ENCODE measurements at places on chromosomes 4 and X.

DNA sequence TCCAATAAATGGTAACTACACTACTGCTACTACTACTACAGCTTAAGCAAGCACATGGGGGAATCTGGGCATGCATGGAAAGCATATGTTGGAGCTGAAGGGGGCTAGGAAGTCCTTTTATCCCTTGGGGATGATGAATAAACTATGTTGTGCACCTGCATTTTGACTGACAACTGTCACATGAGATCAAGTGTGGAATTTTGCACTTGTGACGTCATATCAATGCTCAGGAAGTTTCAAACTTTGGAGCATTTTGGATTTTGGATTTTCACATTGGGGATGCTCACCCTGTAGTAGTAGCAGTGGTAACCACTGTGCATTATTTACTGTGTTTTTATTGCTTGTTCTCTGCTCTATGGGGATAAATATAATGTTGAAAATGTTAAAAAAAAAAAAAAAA lies 100.5 kb upstream of the SMAD1 start:
- DNase-seq, result no peak

DNA sequence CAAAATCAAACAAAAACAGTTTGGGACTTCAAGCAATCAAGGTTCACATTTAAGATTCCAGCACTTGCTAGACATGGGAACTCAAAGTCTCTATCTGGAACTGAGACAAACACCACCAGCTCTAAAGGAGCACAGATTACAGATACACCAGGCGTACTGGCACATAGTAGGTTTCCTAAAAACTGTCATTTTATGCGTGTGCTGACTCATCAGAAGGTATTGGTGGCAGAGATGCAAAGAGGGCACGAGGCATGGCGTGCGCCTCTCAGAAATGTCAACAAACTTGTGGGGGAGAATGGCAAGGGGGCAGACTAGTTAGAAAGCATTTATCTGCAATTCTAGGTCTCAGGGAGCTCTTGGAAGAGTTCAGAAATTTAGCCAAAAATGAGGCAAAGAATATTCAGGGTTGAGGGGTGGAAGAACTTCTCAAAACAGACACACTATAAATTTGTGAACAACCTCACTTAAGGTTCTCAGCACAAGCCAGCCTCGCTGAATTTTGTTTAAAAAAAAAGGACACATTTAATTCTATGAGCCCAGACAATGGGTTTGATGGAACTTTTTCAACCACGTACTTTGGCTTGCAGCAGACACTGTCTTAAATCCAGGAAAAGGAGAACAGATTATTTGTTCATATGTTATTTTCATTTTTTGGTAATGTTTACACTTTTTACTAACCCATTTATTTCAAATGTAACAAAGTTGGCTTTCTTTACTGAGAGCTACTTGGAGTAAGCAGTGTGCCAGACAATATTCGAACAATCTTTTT lies 100.0 kb downstream of the SHISA3 start:
- DNase-seq, result no peak

DNA sequence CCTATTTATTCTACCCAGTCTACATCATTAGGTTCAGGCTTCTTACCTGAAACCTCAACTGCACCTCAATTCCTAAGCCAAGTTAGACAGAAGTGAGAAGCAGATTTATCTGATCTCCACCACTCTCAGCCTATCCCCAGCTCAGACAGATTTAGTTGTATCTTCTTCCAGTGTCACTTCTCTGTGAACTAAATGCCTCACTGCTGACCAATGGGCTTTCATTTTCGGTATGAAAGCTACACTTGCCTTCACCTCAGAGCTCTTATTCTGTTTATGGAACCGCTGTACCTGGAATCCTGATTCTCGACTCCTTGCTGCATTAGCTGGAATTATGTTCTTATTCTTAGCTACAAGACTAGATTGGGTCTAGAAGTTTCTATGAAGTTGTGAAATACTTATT lies 833.2 kb downstream of the CCSER1 start:
- no peak for DNase-seq

DNA sequence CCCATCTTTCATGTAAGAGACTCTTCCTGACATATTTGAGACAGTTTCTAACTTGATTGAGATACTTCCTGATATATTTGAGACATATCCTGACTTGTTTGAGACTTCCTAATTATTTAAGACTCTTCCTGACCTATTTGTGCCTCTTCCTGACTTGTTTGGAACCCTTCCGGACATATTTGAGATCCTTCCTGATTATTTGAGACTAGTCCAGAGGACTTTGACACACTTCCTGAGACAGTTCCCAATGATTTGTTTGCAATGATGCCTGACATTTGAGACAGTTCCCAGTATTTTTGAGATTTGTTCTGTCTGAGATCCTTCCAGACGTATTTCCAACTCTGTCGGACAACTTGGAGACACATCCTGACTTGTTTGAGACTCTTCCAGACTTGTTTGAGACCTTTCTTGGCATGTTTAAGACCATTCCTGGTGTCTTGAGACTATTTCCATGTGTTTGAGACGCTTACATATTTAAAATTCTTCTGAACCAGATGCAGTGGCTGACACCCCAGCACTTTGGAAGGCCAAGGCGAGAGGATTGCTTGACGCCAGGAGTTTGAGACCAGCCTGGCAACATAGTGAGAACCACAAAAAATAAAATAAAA lies 118.9 kb upstream of the USP9X start:
- DNase-seq, result no peak

- DNase-seq, result no peak
These were observed 184.9 kb downstream of the NSUN7 start for GRCh38 chr4:40934676-40935075.

- no peak for DNase-seq
These were observed 968.6 kb downstream of the ADGRL3 start for GRCh38 chr4:62168681-62169080.

Measured in NCI-H524 treated with DMSO at 0.1 percent for 48 hours (cell line).